Activated CD4-positive, alpha-beta T cell treated with anti-CD3 and anti-CD28 coated beads, Interleukin-2, amount 10 ng/mL, durations not matched to agents 7 days and 5 days (primary cell): ENCODE measurements at places on chromosomes 3 and 15. TPM values are rescaled to one million over a fixed set of nuclear protein-coding genes. Genes with fewer than 3 reads are reported as not detected.

ST8SIA2 gene
- not detected for total RNA-seq

ZNF80 gene
- 0.10 TPM for total RNA-seq

RBPMS2 gene
- not detected for total RNA-seq

GOLGA6B gene
- total RNA-seq, result not detected

AHSG gene
- total RNA-seq, result not detected

NOX5 gene
- not detected for total RNA-seq

HGD gene
- total RNA-seq, result 0.55 TPM

SPINT1 gene
- 2.9 TPM for total RNA-seq

CISH gene
- 308 TPM for total RNA-seq

IL16 gene
- total RNA-seq, result 242 TPM

GCSAM gene
- 9.3 TPM for total RNA-seq

C3orf18 gene
- 29.0 TPM for total RNA-seq

CFAP100 gene
- not detected for total RNA-seq

SAMD7 gene
- total RNA-seq, result not detected

TGM5 gene
- total RNA-seq, result not detected

OR5K2 gene
- not detected for total RNA-seq

DNAH12 gene
- total RNA-seq, result 0.10 TPM

EPHA6 gene
- total RNA-seq, result not detected

TAGLN3 gene
- total RNA-seq, result 0.47 TPM

FRMD4B gene
- 8.2 TPM for total RNA-seq

SNRPN gene
- total RNA-seq, result 54.6 TPM

TM6SF1 gene
- total RNA-seq, result 12.5 TPM

FHIT gene
- total RNA-seq, result 41.2 TPM

SLC27A2 gene
- total RNA-seq, result 9.9 TPM

POLG gene
- 105 TPM for total RNA-seq

DPH3 gene
- 12.6 TPM for total RNA-seq

KNG1 gene
- total RNA-seq, result not detected

FAM174B gene
- 4.8 TPM for total RNA-seq

NDUFB5 gene
- total RNA-seq, result 78.4 TPM

CILP gene
- total RNA-seq, result 0.12 TPM

NDN gene
- 2.9 TPM for total RNA-seq

ASB14 gene
- not detected for total RNA-seq

LMAN1L gene
- total RNA-seq, result 0.87 TPM
